ENCODE measurements at places on chromosomes 6 and 20.

- no peak for DNase-seq
Observed at GRCh38 chr6:99297415-99297814, 52.1 kb downstream of the FAXC start.

DNA sequence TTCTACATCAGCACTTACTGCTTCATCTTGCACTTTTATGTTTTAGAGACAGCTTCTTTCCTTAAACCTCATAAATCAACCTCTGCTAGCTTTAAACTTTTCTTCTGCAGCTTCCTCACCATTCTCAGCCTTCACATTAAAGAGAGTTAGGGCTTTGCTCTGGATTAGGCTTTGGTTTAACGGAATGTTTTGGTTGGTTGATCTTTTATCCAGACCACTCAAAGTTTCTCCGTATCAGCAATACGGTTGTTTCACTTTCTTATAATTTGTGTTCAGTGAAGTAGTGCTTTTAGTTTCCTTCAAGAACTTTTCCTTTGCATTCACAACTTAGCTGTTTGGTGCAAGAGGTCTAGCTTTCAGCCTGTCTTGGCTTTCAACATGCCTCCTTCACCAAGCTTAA is 40.4 kb downstream of the DNAAF9 start:
- no peak for DNase-seq

DNA sequence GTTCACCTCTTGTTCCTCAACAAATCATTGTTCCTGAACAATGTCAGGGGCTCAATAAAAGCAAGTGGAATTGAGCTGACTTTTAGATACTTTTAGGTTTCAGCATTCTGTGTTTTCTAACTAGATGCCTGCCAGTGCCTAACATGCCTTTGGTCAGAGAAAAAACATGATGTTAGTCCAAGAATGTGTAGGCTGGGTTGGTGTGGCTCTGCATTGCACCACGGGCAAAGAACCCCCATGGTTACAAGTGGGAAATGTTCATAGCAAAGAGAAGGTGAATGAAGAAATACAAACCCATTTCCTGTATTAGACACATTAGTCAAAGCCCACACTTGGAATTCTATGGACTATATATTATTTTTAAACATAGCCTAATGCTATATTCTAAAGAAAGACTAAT is 193.3 kb downstream of the TMEM200A start:
- no peak for DNase-seq

- no peak for DNase-seq
Observed at GRCh38 chr20:24766143-24766527, 182.9 kb upstream of the CST7 start.

DNA sequence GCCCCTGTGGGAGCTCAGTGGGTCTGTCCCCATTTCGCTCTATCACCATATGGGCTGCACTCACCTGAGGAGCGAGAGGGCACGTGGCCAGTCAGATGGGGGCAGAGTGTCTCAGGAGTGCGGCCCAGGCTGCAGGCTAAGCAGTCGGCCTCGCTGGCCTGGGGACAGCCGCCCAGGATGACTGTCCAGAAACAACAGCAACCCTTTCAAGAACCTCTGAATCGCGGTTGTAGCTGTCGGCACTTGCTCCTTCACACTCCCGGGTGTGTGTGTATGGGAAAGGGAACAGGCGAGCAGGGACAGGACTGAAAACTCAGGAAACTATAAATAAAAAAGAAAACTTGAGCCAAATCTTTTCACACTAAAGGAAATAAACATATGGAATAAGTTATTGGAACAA is 63.1 kb downstream of the TFAP2A start:
- DNase-seq: peak; percentile 88

DNA sequence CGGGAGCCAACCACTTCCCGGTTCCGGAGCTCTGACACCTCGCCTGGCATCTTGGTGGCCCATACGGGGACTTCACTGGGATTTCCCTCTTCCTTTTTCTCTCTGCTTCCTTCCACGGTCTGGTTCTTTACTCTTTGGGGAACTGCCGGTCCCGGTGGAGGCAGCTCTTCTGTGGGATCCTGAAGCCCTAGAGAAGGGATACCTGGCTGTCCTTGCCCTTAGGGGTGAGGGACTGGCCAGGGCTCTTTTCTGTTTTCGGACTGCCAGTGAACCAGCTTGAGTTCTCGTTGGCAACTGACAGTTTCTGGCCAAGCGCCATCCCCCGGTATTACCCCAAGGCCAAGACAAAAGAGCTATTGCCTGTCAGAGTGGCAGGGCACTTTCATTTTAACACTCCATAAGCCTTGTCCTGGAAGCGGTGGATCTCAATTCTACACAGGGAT is 880 bp upstream of the CPXM1 start:
- no peak for DNase-seq

DNA sequence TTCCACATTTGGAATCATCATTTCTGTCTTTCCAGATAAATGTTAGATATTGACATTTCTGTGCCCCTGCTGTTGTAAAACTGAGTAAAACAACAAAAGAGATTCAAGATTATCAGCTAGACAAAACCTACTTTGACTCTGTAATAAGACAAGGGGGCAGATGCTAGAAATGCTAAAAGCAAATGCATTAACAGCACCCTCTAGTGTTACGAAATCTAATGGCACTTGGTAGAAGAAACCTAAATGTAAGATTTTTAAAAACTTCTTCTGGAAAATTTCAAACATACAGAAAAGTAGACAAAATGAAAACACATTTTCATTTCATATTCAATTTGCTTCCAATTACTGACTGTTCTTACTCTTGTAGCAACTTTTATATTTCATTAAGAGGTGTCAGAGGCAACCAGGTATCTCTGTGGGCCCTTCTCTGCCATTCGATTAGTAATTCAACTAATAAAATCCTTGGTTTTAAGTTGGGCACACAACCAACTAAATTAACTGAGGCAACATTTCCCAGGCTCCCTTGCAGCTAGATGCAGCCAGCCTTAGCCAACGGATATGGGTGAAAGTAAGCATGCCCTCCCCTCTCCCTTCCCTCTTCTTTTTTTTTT is 45.0 kb downstream of the SLC23A2 start:
- peak; percentile 77 for DNase-seq

GRCh38 chr6:23534351-23534750 is 591.7 kb upstream of the NRSN1 start:
- DNase-seq: no peak

DNA sequence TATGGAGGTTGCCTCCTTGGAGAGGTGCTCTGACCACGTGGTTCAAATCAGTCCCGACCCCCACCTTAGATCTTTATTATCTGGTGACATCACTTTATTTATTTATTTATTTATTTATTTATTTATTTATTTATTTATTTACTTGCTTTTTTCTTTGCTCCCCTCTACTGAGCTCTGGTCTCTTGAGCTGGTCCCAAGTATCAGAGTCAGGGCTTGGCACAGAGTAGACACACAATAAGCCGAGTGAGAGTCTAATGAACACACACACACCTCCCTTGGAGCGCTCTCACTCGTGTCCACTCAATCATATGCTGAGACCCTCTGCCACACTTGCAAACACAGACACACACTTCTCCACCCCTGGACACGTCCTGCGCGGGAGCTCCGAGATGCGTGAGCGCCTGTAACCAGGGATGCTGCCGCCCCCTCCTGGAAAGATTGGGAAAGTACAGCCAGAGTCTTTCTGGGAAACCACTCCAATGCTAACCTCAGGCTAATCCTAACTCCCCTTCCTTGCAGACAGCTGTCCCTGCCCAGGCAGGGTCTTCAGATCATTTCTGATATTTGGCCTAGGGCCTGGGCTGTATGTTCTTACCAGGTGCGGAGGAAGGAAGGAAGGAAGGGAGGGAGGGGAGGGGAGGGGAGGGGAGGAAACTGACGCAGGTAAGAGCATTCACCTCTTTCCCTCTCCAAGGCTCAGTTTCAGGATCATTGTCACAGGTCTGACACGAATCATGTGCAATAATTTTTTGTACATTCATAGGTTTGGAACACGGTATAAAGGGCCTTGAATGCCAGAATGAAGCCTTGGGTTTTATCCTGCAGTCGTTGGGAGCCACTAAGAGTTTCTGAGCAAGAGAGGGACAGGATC is 70.9 kb downstream of the STK35 start:
- DNase-seq: peak; percentile 72

DNA sequence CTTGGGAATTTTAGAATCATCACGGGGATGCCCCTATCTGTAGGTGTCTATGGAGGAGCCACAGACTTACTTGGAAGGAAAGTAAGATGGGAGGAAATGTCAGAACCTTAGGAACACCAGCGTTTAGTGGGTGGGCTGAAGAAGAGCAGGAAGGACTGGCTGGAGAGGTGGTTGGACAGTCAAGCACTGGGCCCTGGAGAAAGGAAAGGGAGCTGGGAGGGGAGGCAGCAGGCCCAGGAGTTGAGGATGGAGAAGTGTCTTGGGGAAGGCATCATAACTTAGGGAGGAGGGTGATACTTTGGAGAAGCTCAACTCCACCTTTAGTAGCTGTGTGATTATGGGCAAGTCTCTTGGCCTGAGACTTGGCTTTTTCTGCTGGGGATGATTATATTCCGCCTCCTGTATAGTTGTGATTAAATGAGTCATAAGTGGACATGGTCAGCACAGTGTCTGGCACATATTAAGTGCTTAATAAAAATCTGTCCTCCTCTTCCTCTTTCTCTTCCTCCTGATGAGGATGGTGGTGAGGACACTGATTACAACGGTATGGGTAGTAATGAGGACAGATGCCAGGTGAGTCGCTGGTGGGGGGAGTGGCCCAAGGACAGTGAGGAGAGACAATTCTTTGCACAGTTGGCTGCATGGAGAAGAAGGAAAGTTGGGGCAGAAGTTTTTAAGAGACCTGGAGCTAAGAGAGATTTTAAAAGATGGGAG is 125.7 kb downstream of the TOX2 start:
- no peak for DNase-seq

GRCh38 chr6:3137057-3137777 is 18.7 kb downstream of the BPHL start:
- DNase-seq: no peak

- DNase-seq: no peak
Observed at GRCh38 chr6:158037771-158038170, 56.1 kb downstream of the SYNJ2 start.

DNA sequence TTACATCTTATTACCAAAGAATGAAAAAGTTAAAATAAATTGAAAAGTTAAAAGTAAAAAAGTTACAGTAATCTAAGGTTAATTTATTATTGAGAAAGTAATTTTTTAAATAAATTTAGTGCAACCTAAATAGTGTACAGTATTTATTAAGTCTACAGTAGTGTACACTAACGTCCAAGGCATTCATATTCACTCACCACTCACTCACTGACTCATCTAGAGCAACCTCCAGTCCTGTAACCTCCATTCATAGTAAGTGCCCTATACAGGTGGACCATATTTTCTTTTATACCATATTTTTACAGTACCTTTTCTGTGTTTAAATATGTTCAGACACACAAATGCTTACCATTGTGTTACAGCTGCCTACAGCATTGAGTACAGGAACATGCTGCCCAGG is 624.7 kb upstream of the NOX3 start:
- no peak for DNase-seq

- no peak for DNase-seq
Observed at GRCh38 chr6:79212859-79213258, 21.6 kb downstream of the HMGN3 start.

DNA sequence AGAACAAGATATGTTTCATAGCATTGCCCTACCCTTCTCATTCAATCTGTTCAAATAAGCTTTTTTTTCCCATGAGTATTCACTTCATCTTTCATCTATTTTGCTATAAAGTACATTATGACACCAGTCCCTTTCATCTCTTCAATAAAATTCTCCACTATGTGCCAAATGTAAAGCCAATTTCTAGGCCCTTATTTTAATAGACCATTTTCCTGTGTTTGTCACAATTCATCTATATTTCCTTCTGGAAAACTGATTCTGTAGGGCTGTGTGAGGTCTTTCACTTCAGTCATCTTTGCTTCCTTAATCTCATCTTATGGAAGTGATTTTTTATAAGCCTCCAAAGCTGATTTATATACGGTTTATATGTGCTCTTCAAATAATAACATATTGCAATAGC is 992.4 kb upstream of the EYS start:
- no peak for DNase-seq

GRCh38 chr20:50601511-50602431 is 89.6 kb downstream of the RIPOR3 start:
- no peak for DNase-seq

GRCh38 chr20:8454137-8454712 is 322.2 kb downstream of the PLCB1 start:
- peak; percentile 16 for DNase-seq

DNA sequence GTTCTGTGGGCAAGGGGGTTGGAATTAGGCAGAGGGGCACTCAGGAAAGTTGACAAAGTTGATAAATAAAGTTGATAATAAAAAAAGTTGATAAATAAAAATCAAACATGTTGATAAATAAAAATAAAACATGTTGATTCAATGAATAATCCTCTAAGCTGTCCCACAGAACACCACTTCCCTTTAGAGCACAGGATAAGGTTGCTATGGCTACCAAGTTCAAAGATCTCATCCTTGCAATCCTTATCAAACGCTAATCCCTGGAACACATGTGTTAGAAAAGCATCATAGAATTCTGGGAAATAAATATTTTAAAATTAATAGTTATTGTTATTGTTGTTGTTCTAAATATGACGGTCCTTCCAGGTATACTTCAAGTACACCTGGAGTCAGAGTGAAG is 33.9 kb downstream of the MBOAT1 start:
- DNase-seq: no peak

GRCh38 chr6:54633601-54634000 is 213.0 kb upstream of the FAM83B start:
- DNase-seq: no peak

GRCh38 chr6:167464177-167464576 is 139.3 kb downstream of the TTLL2 start:
- no peak for DNase-seq

GRCh38 chr6:165884813-165885765 is 222.0 kb upstream of the PDE10A start:
- peak; percentile 87 for DNase-seq

- peak; percentile 9 for DNase-seq
Observed at GRCh38 chr6:33081098-33081824, 5.5 kb downstream of the HLA-DPB1 start.

DNA sequence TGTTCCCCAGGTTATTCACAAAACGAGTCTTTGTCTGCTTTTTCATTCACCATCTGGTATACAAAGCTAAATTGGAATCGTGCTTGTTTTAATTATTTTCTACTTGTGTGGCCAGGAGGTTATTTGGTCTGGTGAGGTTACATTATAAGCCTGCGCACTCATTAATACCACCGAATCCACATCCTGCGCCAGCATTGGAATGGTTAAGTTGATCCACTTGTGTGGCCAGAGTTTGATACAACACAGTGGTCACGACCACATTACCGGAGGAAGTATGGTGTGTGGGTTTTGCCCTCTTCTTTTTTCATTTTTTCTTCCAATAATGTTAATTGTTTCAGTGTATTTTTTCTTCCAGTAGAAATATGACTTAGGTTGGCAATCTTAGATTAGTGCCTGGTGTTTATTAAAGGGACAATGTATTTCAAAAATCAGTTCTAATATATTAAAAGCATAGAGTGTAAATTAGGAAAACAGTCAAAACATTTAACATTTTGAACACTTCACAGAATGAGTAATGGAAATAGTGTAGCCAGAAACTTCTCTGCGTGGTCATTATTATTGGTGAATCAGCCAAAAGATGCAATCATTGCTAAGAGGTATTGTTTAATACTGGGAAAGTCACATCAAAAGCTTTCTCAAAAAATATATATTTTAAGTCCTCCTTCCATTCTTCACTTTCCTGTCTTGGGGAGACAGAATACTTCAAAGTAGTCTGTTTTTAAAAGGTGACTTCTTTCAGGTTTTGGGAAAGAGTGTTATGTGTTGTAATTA is 84.5 kb downstream of the JARID2 start:
- no peak for DNase-seq

GRCh38 chr6:89066940-89067646 is 13.5 kb upstream of the PNRC1 start:
- DNase-seq: peak; percentile 64
